ENCODE measurements at places on chromosomes 16 and 17.

GRCh38 chr16:78405833-78406232 is 306.4 kb downstream of the WWOX start:
- no peak for DNase-seq

DNA sequence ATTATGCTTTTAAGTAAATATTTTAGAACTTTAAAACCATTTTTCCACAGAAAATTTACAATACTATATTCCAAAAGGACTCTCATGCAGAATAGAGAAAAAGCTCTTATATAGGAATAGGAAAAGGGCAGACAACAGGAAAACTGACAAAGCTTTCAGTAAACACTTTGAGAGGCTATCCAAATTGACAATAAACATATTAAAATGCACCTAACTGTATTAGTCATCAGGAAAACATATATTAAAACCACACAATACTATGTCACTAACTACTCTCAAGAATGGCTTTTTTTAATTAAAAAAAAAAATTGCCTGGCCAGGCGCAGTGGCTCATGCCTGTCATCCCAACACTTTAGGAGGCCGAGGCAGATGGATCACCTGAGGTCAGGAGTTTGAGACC is 77.3 kb downstream of the CEP112 start:
- DNase-seq, result no peak

GRCh38 chr16:2005646-2006045 is 4.0 kb downstream of the ZNF598 start:
- no peak for DNase-seq

DNA sequence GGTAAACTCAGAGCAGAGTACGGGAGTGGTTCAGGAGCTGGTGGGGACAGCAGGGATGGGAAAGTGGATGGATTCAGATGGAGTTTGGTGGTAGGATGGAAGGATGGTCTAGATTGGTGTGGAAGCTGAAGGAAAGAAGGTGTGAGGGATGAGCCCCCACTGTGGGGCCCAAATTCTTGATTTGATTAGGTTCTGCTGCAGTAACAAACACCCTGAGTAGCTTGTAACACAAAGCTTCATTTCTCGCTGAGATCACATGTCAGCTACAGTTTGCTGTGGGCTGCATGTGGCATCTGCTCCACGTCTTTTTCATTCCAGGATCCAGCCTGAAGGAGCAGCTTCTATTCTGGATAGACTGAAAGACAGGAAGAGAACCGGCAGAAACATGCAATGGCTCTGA is 143.8 kb downstream of the IRX3 start:
- no peak for DNase-seq

Measured in T follicular helper cell (primary cell).